ENCODE measurements at places on chromosomes 7 and 10.
A peak's percentile ranks its signal among the peaks of the same experiment; 100 is the strongest.

GRCh38 chr10:76282061-76283025 is 850.9 kb downstream of the LRMDA start:
- peak; percentile 16 for DNase-seq

- DNase-seq, result no peak
Observed at GRCh38 chr7:138207555-138207971, 131.3 kb downstream of the AKR1D1 start.

DNA sequence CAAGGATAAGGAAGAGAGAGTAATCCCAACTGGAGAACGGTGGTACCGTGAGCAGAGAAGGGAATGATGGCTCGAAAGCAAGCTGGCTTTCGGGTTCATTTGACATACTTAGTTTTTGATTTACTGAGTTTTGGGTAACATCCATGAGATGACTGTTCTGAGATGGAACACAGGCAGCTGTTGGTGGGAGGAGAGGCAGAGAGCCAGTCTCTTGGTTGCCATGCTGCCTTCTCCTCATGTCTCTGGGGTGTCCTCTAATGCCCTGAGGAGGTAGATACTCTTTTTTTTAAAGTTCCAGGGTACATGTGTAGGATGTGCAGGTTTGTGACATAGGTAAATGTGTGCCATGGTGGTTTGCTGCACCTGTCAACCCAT is 76.4 kb upstream of the NRP1 start:
- DNase-seq, result no peak

GRCh38 chr7:32299133-32299702 is 191.0 kb downstream of the LSM5 start:
- no peak for DNase-seq

DNA sequence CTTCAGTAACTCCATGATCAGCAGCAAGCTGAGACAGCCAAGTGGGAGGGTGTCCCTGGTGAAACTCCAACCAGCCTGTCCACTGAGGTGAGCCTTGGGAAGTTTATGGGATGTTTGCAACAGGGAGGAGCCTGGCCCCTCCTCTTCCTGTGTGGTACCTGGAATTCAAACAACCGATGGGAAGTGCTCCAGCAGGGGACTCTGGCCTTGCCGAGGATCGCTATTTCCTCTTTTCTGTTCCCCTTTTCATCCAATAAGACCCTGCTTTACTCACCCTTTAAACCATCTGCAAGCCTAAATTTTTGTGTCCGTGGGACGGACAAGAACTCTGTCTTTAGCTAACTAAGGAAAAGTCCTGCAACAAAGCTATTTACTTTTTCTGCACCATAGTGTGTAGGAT is 491.1 kb upstream of the ZMIZ1 start:
- DNase-seq, result no peak

DNA sequence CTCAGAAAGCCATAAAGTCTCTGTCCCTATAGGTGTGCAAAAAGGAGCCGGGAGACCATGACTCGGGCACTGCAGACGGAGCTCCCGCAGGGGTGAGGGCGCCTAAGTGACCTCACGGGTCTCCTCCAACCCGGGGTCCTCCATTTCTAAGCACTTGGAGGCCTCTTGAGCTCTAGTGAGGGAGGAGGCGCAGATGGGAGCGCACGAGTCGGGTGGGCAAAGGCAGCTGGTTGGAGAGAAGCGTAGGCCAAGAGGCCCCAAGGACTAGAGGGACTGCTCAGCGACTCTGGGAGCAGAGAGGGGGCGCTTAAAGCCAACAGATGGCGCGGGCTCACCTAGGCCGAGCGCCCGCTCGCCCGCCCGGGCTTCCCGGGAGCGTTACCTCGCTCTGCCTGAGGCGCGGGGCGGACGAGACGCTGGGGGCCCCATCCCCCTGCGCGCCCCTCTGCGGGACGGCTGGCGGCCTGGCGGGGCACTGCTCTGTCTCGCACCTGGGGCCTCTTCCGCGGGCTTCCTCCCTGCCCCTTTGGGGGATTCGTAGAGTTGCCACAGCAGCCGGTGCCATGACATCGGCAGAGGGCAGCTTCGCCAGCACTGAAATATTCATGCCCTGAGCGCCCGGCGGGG is 523 bp upstream of the CDH23 start:
- DNase-seq, result no peak

GRCh38 chr7:67267914-67268313 is 271.3 kb downstream of the TYW1 start:
- no peak for DNase-seq

DNA sequence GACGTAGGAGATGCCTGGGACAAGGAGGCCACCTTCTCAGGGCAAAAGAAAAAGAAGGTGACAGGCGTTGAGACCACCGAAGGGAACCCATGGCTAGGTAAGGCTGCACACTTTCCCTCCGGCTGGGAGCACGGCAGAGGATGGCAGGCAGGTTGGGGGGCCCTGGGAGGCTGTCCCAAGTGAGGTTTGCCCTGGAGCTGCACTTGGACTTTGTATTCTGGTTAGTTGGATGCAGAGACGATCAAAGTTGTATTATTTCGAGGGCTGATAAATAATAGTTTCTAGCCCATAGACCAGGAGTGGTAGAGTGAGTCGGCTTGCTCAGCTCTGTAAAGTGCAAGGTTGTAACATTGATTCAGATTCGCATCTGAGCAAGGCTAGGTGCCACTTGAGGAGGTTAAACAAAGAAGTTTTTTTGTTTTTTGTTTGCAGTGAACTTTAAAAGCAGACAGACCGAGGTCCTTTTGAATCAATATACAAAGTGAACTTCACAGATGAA is 608 bp downstream of the ENTPD7 start:
- DNase-seq, result no peak

DNA sequence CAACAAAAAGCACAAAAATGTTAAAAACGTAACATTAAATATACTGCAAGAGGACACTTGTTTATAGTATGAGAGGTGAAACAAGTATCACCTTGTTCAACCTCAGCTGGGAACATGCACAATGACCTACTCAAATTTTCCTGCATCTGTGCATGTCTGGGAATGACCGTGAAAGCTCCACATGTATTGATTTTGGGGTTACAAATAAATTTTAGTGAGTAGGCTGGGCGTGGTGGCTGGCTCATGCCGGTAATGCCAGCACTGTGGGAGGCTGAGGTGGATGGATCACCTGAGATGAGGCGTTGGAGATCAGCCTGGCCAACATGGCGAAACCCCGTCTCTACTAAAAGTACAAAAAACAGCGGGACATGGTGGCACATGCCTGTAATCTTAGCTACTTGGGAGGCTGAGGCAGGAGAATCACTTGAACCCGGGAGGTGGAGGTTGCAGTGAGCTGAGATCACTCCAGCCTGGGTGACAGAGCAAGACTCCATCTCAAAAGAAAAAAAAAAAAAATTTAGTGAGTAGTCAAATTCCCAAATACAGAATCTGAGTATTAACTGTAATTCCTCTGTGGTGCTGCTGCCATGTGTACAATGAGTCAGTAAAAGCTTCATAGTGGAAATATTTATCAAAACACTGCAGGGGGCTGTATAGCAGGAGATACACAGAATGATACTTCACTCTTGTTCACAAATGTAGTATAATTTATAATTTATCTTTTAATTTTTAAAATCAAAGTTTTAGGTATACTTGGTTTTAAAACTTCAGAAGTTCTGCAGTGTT is 41.1 kb downstream of the SUGCT start:
- no peak for DNase-seq

- DNase-seq, result no peak
Observed at GRCh38 chr10:52615756-52616394, 156.7 kb downstream of the MBL2 start.

DNA sequence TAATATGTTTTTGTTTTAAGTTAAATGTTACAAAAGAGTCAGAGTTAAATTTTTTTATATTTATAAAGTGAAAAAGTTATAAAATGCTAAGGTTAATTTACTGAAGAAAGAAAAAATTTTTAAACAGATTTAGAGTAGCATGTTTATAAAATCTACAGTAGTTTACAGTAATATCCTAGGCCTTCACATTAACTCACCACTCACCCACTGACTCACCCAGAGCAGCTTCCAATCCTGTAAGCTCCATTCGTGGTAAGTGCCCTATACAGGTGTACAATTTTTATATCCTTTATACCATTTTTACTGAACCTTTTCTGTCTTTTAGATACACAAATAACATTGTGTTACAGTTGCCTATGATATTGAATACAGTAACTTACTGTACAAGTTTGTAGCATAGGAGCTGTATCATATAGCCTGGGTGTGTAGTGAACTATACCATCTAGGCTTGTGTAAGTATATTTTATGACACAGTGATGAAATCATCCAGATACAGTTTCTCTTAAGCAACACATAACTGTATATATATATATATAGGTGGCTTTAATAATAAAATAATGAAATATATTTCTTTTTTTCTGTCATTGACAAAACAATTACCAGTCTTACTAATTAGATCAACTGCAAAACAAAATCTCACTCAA is 79.6 kb downstream of the PTEN start:
- DNase-seq, result no peak

- no peak for DNase-seq
Observed at GRCh38 chr7:84970670-84971069, 216.2 kb downstream of the SEMA3D start.

DNA sequence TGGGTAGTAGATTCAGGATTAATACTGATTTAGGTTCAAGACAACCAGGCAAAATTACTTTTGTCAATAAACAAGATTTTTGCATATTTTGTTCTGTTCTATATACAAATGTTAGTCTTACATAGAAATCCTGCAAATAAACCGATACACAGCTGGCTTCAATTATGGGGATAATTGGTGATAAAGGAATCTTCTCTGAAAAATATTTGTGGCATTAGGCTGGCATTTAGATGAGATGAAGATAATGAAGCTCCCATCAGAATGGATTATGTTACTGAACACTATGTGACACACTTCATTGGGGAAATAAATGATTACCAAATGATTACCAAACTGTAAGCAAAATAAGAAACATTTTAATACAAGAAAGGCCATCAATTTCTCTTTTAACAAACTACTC is 65.8 kb downstream of the NT5C2 start:
- no peak for DNase-seq

- no peak for DNase-seq
Observed at GRCh38 chr7:28183627-28184026, 3.0 kb upstream of the JAZF1 start.

DNA sequence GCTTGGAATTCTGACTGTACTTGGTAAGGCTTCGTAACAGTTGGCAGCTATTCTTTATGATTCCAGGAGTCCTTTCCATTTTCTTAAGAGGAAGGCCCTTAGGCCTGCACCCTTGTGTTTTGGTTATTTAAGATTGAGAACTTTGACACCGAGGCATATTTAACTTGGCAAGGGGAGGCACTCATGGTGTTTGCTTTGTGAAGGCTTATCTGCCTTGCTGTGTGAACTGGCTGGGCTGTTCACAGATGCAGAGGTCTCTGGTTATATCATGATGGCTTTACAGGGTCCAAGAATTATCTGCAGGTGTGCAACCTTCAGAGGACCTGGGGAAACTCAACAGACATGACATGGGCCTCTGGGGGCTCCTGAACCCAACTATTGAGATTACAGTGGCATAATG is 833 bp upstream of the PNLIPRP1 start:
- DNase-seq, result no peak

GRCh38 chr10:109115179-109115578 is 808.1 kb downstream of the XPNPEP1 start:
- no peak for DNase-seq

DNA sequence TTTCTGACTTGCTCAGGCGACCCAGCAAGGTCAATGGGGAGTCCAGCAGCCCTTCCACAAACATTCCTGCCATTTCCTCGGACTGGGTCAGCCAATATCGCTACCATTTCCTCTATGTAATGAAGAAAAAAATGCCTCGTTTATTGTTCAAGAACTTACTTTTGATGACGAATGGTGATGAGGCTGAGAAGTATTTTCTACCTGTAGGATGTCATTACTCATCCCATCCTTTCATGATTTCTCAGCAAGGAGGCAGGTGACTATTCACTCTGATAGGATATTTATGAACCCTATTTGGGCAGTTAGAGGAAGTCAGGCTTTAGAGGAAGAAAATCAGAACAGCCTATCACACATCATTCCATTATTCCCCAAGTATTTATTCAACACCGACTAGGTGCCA is 178.6 kb downstream of the FANK1 start:
- DNase-seq, result no peak

- DNase-seq, result peak; percentile 17
Observed at GRCh38 chr7:105655067-105655466, 73.8 kb upstream of the EFCAB10 start.

- DNase-seq, result no peak
Observed at GRCh38 chr7:18337048-18337809, 158.3 kb upstream of the HDAC9 start.

- DNase-seq, result no peak
Observed at GRCh38 chr10:128985036-128985435, 482.0 kb upstream of the MGMT start.

DNA sequence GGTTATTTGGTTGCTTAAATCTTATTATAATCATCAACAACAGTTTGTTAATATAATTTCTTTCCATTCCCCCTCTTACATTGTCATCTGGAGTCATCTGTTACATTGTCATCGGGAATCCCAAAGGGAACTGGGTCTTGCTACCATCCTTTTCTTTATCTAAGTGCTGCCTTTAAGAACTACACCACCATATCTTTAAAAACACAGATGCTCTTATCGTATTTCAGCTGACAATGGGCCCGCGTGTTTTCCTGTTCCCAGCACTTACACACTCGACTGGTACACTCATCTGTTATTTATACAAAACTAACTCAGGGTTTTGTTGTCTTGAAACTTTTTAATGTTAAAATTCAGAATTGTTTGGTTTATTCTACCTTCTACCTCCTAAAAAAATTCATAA is 256.2 kb upstream of the MGMT start:
- no peak for DNase-seq

DNA sequence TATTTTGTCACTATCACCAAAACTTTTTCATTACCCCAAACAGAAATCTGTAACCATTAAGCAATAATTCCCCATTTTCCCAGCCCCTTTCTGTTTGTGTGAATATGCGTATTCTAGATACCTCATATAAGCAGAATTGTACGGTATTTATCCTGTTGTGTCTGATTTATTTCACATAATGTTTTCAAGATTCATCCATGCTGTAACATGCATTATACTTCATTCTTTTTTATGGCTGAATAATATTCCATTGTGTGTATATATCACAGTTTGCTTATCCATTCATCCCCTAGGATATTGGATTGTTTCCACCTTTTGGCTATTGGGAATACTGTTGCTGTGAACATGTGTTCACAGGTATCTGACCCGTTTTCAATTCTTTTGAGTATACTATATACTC is 26.5 kb downstream of the GALNT11 start:
- no peak for DNase-seq
